ENCODE measurements at places on chromosomes 16 and 17. TPM values are rescaled to one million over a fixed set of nuclear protein-coding genes. Genes with fewer than 3 reads are reported as not detected.

GRCh38 chr16:83365166-83365565, 442.6 kb upstream of the HSBP1 start:
- H3K27ac ChIP-seq, result no peak overlapping the region
- no peaks in the 10 kb centered on the region for H3K36me3 ChIP-seq
- H3K4me1 ChIP-seq, result no peaks in the 10 kb centered on the region
- DNase-seq, result no peak
- H3K4me3 ChIP-seq, result no peak overlapping the region

GRCh38 chr17:42980766-42981397, 517 bp downstream of the RUNDC1 start:
- peaks cover 27% of the 10 kb centered on the region for H3K36me3 ChIP-seq
- peak overlapping the region; percentile 99 for H3K4me3 ChIP-seq
- H3K27me3 ChIP-seq, result no peaks in the 10 kb centered on the region
- DNase-seq, result peak; percentile 91

DNA sequence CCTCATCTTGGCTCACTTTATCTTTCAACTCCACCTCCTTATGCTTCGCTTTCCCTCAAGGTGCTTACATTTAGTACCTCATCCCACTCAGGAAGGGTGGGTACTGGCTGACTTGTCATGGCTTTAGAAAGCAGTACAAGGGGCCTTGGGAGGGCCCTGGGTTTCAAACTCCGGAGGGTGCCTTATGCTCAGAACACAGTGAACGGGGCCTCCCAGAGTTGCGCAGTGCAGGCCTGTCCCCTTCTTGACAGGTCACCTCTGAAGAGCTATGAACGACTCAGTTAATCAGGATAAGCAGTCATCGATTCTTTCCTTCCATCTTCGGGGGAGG, 6.0 kb downstream of the COG1 start:
- peaks cover 62% of the 10 kb centered on the region for H3K36me3 ChIP-seq
- DNase-seq, result no peak
- H3K27me3 ChIP-seq, result no peaks in the 10 kb centered on the region
- no peak overlapping the region for H3K27ac ChIP-seq

DNA sequence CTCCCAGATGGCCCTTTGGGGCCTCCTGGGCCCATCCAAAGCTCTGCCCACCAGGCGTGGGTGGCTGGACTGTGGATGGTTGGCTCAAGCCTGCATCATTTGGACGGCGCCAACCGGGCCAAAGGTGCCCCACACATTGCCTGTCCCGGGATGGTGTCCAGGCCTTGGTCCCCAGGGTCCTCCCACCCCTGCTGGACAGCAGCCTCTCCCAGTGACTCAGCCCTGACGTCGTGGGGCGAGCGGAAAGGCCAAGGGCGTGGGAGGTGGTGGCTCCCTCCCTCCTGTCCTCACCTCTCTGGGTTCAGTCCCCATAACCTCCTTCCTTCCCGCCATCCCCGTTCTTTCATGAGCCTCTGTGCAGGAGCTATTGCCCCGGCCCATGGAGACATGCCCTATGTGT, 42.1 kb upstream of the DLX4 start:
- no peak for DNase-seq
- H3K4me3 ChIP-seq, result no peak overlapping the region
- H3K27me3 ChIP-seq, result peaks cover 36% of the 10 kb centered on the region
- H3K27ac ChIP-seq, result no peak overlapping the region
- no peaks in the 10 kb centered on the region for H3K36me3 ChIP-seq

- no peak overlapping the region for H3K27ac ChIP-seq
- H3K4me1 ChIP-seq, result peaks cover 13% of the 10 kb centered on the region
- H3K36me3 ChIP-seq, result peaks cover 85% of the 10 kb centered on the region
- H3K27me3 ChIP-seq, result no peaks in the 10 kb centered on the region
These were observed 5.6 kb downstream of the KCTD13 start for GRCh38 chr16:29920288-29921033.

DNA sequence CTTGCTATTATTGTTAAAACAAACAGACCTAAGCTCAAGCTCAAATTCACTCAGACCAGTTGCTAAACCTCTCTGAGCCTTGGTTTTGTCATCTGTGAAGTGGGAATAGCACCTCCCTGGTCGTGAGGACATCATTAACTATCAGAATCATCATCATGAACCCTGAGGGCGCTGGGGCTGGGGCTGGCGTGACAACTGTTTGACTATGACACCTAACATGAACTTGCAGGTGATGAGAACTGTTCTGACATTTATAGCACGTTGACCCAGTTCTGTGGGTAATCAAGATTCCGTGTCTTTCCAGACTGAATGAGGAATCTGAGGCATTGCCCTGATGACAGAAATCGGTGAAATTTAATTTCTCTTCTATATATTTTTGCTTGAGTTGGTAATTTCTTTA, 71.3 kb upstream of the CDH5 start:
- no peak overlapping the region for H3K27ac ChIP-seq
- H3K4me3 ChIP-seq, result no peak overlapping the region
- no peaks in the 10 kb centered on the region for H3K4me1 ChIP-seq

Gene MAP1LC3B
- total RNA-seq, result 62.9 TPM
